A549 treated with DMSO at 1 μM for 4 hours (cell line): ENCODE measurements at places on chromosomes 16 and 17. TPM values are rescaled to one million over a fixed set of nuclear protein-coding genes. Genes with fewer than 3 reads are reported as not detected.

HSD17B1 gene
- total RNA-seq, result 0.84 to 1.5 TPM (median 1.4 TPM) in 5 replicates

ABCC6 gene
- 0.96 to 1.3 TPM (median 1.1 TPM) in 5 replicates for total RNA-seq

CCR7 gene
- total RNA-seq, result 0.86 to 1.1 TPM (median 1.0 TPM) in 5 replicates

CD7 gene
- 0.08 TPM in 1 of 5 replicates, not detected in the others for total RNA-seq

USP10 gene
- 80.6 to 95.6 TPM (median 84.9 TPM) in 5 replicates for total RNA-seq

CTRB1 gene
- total RNA-seq, result not detected in 5 replicates

WNK4 gene
- 0.56 to 2.4 TPM (median 1.6 TPM) in 5 replicates for total RNA-seq

FSCN2 gene
- total RNA-seq, result 0.45 to 1.4 TPM (median 1.1 TPM) in 5 replicates

KIF18B gene
- total RNA-seq, result 33.4 to 46.7 TPM (median 45.4 TPM) in 5 replicates

EXOC3L1 gene
- 0.03 to 0.14 TPM (median 0.05 TPM) in 4 of 5 replicates, not detected in the other for total RNA-seq

TBX4 gene
- total RNA-seq, result 0.10 to 0.23 TPM (median 0.13 TPM) in 5 replicates

TMEM220 gene
- total RNA-seq, result 1.6 to 3.6 TPM (median 3.0 TPM) in 5 replicates

ADAMTS18 gene
- total RNA-seq, result 0.02 TPM in 1 of 5 replicates, not detected in the others

XPO6 gene
- 80.9 to 105 TPM (median 99.3 TPM) in 5 replicates for total RNA-seq

CANT1 gene
- 68.8 to 89.4 TPM (median 88.8 TPM) in 5 replicates for total RNA-seq

KRTAP4-3 gene
- total RNA-seq, result not detected in 5 replicates

DNAJC7 gene
- total RNA-seq, result 106 to 129 TPM (median 121 TPM) in 5 replicates
